CD14-positive monocyte (primary cell): ENCODE measurements at places on chromosomes 12 and 14.

- DNase-seq: no peak
These were observed 90.5 kb downstream of the PPM1A start for GRCh38 chr14:60339571-60339970.

- no peak for DNase-seq
These were observed 91.6 kb upstream of the BTG1 start for GRCh38 chr12:92237262-92237661.

DNA sequence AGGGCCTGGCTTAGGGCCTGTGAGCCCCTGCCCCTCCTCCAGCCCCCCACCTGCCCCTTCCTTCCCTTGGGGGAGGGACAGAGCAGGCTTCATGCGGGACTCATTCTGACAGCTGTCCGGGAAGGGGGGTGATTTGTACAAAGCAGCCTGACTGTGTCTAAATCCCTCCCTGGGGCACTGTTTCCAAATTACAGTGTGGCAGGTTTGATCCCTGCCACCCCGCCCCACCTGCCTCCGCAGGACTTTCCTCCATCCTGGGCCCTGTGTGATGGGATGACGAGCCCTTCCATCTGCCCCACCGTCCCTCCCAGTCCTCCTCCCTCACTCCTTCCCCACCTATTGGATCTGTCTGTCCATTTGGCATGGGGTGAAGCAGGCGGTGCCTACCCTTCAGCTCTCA lies 363.9 kb downstream of the BCL11B start:
- no peak for DNase-seq

- no peak for DNase-seq
These were observed 8.5 kb upstream of the RFLNA start for GRCh38 chr12:124286414-124286813.

GRCh38 chr14:75440733-75441477 lies 13.1 kb downstream of the JDP2 start:
- no peak for DNase-seq

DNA sequence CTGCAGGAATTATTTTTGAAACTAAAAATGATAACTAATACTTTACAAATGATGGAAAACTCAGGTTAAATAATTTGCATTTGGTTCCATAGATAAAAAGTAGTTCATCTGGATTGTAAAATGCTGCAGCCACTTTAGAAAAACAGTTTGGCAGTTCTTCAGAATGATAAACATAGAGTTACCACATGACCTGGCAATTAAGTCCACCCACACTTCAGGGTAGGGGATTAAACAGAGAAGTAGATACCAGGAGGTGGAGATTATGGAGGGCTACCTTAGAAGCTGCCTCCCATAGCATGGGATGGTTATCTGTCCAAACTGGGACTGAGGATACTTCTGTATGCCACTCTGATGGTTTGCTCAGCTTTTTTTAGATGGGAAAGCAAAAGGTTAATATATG lies 22.2 kb downstream of the ARF6 start:
- DNase-seq: no peak

DNA sequence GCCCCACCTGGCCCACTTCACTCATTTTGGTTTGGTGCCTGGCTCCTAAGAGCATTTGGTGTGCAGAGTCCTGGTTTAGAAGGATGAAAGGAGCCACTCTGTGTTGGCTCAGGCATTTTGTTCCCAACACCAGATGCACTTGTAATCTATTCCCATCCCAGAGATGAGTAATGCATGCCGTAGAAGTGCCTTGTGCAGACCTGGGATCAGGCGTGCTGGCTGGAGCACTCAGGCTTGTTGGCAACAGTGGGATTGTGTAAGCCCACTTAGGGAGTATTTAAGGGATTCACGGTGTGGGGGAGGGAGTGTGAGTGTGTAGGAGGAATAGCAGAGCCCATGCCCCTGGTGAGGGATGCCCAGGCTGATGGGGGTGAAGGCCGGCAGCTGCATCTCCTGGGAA lies 501.5 kb upstream of the TBX3 start:
- no peak for DNase-seq

DNA sequence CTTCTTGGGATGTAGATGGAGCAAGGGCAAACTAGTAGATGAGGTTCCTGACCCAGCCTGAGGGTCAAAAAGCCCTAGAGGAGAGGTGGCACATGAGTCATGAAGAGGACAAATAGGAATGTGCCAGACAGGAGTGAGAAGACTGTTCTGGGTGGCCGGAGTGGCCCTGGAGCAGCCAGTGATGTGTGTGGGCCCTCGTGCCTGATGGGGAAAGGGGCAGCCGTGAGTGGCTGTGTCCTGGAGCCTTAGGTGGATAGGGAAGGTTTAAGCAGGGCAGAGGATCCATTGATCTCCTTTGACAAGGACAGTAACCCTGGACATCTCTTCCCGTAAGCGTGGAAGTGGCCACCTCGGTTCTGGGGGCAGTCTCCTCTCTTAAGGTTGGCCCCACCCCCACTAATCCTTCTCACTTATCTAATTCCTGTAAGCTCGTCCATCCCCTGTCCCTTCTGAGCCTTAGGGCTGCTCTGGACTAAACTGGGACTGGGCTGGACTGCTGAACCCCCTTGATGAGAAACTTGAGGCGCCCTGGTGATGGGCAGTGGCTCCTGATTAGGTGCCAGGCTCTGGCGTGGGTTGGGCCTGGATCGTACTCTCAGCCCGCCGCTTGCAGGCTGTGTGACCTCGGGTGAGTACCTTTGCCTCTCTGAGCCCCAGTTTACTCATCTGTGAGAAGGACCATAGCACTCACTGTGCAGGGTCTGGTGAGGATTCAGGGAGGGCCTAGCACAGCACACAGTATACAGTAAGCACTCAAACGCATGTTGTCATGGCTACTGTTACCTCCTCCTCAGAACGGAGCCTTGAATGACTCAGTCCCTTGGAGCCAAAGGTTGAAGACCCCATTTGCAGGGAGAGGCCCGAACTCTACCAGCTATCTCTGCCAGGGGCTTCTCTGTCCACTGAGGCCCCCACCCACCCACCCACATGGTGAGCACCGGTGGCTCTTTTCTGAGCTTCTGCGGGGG lies 4.0 kb downstream of the FAM222A start:
- DNase-seq: no peak

DNA sequence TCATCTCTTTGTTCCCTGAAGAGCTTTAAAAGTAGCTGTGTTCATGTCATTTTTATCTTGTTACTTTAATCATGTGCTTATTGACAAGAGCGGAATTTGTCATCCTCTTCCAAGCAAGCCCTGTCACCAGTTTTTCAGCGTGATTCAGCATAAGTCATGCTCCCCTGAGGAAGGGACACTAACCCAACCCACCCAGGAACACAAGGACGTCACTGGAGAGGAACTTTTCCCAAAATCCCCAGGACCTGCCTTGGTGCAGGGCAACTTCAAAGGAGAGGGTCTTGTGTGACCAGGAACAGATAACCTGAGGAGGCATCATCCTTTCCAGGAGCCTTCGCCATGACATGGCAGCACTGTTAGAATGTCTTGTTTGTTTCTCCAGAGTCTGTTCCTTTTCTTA lies 107.1 kb upstream of the DIO3 start:
- DNase-seq: no peak

DNA sequence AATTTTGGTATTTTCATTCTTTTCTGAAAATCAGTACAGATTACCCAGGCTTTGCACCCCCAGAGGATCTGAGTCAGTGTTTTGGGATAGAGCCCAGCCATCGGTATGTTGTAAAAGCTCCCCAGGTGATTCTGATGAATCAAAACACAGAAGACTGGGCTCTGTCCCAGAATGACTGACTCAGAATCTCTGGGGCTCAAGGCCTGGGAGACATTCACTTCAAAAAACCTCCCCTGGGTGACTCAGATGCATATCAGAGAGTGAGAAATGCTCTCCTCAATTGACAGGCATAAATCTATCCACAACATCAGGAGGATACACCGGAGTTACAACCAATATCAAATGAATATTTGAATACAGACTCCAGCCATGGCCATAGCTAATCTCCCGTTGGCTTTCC lies 32.6 kb downstream of the SLC35F4 start:
- DNase-seq: no peak
